ENCODE measurements at places on chromosomes 16 and 17.

GRCh38 chr17:43952351-43952723 is 1.4 kb downstream of the PYY start:
- DNase-seq = no peak

GRCh38 chr16:68778551-68779231 is 41.6 kb downstream of the CDH1 start:
- DNase-seq = no peak

DNA sequence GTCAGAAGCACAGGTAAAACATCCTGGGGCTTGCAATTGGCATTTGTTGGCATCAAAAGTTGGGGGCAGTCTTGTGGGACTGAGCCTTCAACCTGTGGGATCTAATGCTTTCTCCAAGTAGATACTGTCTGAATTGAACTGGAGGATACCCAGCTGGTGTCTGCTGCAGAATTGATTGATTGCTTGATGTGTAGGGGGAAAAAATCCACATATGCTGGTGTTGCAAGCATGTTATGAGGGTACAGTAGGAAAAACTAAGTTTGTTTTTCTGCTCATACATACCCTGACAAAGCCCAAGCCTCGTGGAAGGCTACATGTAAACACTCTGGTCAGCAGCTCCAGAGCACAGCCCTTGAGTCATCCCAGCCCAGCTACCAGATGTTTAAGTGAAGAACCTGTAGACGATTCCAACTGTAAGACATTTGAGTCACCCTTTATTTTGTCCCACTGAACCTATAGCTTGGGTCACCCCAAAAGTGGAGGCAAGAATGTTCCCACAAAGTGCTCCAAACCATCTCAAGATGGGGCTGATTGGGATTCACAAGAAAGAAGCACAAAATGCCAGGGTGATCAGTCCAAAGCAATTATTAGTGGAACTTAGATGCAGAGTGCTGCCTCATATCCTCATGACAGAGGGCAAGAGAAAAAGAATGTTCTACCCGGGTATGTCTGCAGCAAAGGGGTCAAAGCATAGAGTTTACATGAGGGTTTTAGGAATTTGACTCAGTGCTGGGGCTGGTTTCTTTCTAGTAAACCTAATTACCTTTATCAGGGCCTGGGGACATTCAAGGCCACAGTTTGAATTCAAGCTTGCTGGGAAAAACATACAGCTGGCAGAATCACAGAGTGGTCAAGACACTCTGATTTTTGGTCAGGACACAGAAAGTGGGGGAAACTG is 9.6 kb upstream of the APPBP2 start:
- no peak for DNase-seq

- DNase-seq = no peak
These were observed 11.4 kb downstream of the CFAP97D1 start for GRCh38 chr17:43791589-43791988.

- no peak for DNase-seq
These were observed 13.6 kb upstream of the TNS4 start for GRCh38 chr17:40515011-40515410.

GRCh38 chr17:45261577-45262515 is at the start of gene SPATA32:
Gene SPATA32 (minus strand): TSS chr17:45262094. CDS start chr17:45262016, 78 bp downstream.
- no peak for DNase-seq

Measured in cortex of kidney (tissue), 1 donor.